ENCODE measurements at places on chromosomes 3 and 15.

- peak; percentile 84 for DNase-seq
Observed at GRCh38 chr3:138443091-138443490, 8.7 kb downstream of the ESYT3 start.

GRCh38 chr15:82923744-82924143 is 28.8 kb downstream of the HOMER2 start:
- no peak for DNase-seq

DNA sequence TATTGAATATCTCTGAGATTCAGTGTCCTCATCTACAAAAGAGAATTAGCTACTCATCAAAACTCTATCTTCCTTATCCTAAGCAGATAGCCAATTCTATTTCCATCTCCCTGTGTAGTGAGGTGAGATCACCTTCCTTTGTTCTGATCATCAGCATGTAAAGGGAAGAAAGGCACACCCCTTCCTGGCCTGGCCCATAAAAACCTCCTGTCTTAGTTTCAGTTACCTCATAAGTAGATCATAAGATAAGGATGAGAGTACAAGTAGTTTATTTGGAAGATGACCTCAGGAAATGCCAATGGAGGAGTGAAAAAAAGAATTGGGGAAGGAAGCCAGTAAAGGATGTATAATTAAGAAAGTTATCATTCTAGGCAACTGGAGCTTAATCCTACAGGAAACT is 114.5 kb upstream of the GADL1 start:
- no peak for DNase-seq

DNA sequence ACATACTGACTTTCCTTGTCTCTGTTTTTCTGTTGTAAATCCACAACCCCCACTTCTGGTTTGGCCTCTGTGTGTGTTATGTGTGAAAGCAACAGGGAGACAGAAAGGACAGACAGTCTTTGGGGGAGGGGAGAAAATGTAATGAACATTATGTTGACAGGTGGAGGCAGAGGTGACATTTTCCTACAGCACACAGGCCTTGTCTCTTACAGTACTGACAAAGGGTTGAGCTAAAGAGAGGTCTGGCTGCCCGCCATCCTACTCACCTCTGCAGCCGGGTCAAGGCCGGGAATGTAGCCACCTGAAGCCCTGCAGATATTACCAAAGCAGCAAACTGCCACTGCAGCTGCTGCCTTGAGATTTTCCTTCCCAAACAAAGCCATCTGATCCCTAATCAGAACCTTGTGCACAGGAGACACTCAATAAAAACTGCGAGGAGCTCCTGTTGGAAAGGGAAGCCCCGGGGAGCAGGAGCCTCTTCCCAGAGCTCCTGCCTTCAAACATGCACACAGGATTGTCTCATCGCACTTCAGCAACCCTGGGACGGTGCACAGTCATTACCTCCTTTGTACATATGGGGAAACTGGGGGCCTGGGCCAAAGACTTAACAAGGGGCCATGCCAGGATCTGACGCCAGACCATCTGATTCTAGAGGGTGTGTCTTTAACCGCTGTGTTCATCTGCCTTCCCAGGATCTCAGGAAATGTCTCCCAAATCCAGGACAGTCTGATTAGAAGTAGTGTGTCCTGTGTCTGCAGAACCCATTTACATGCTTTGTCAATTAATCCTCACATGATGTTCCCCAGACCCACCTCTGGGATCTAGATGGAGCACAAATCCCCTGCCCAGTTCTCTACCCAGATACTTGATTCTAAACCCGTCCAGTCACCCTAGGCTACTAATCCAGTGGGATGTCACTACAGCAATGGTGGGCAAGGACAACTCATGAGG is 14.2 kb downstream of the MYO5C start:
- no peak for DNase-seq

GRCh38 chr3:158471639-158472294 is 99.2 kb upstream of the MLF1 start:
- DNase-seq = peak; percentile 58

DNA sequence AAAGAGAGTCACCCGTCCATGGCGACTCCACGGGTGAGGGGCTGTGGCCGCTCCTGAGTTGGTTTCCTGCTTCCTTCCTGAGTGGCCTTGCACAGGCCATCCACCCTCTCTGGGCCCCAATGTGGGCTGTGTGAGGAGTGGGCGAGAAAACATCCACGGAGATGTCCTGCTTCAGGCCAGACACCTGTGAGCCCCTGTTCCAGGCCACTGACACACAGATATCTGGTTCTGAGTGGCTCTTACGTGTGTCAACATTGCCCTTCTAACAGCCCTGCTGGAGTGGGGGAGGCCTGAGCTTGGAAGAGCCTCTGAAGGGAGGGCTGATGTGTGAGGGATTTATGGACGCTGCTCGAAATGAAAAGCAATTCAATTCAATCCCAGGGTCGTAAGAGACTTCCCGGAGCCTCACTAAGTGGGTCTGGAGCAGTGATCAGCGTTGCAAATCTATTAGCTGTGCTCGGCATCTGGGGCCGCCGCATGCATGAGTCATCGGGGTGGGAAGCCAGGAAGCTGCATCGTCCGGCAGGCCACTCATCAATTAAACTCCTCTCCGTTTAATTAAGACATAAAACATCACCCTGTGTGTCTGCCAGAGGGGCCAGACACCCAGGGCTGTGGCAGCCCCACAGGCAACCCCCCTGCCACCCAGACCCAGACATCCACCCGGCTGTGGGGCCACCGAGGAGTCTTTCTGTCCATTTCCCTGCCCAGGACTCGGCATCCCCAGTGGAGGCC is 20.0 kb upstream of the PRR23E start:
- peak; percentile 87 for DNase-seq

DNA sequence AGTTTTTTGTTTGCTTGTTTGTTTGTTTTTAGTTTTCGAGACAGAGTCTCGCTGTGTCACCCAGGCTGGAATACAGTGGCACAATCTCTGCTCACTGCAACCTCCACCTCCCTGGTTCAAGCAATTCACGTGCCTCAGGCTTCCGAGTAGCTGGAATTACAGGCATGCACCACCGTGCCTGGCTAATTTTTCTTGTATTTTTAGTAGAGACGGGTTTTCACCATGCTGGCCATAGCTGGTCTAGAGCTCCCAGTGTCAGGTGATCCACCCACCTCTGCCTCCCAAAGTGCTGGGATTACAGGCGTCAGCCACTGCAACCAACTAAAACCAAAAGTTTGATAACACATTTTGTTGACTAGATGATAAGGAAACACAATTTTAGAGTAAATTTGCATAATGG is 372.7 kb downstream of the FGF12 start:
- DNase-seq = no peak

- DNase-seq = peak; percentile 24
Observed at GRCh38 chr15:80750575-80750974, 28.6 kb upstream of the CEMIP start.

All from tongue (tissue), 3 donors.